ENCODE measurements at places on chromosomes 13 and 19.
A peak's percentile ranks its signal among the peaks of the same experiment; 100 is the strongest.

DNA sequence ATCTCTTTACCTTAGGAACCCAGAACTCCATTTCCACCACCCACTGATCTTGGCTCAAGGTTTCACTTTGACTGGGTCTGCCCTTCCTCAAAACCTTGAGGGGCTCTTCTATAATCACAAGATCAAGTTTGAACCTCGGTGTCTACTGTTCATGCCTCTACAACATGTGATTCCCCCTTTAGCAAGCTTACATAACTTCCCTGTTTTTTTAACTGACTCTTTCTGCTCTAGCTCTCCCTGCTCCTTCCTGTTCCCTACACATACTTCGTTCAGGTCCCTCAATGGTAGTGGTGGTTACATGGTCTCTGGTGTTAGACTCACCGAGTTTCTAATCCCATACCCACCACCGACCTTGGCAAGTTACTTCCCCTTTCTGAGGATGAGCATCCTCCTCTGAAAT is 26.7 kb downstream of the CEACAM8 start:
- no peak for DNase-seq

- no peak for DNase-seq
Measured at GRCh38 chr19:45249261-45250033, 1.6 kb upstream of the MARK4 start.

GRCh38 chr13:60016229-60016628 is 147.5 kb downstream of the DIAPH3 start:
- no peak for DNase-seq

GRCh38 chr19:52896431-52897137 is 851 bp downstream of the ZNF320 start:
- no peak for DNase-seq

DNA sequence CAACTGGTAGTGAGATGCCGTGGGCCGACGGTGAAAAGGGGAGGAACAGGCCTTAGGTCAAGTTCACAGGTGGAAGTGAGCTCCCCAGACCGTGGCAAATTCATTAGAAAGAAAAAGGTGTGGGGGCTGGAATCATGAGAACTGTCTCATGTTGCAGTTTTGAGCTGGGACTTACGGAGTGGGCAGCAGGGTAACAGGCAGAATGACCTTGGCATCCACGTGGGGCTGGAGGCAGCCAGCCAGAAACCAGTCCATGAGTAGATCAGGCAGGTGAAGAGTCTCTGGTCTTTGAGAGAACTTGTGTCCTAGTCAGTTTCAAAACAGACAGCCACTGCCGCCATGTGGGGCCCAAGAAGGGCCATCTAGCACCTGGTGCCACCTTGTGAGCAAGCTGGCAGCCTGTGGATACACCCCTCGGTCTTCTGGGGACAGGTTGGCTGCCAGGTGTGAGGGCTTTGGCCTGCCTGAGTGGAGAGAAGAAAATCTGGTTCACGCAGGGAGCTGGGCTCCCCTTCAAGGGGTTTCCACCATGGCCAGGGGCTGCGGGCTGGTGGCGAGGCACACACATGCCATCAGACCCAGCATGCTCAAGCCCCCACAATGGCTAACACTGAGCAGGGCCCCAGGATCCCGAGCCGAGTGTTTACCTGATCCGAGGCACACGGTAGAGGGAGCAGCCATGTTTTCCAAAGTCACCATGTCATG is 23.9 kb downstream of the TSSK6 start:
- no peak for DNase-seq

GRCh38 chr13:33958964-33959363 is 141.0 kb downstream of the RFC3 start:
- DNase-seq, result no peak

GRCh38 chr13:24050292-24050711 is 110.2 kb upstream of the SPATA13 start:
- DNase-seq, result no peak

DNA sequence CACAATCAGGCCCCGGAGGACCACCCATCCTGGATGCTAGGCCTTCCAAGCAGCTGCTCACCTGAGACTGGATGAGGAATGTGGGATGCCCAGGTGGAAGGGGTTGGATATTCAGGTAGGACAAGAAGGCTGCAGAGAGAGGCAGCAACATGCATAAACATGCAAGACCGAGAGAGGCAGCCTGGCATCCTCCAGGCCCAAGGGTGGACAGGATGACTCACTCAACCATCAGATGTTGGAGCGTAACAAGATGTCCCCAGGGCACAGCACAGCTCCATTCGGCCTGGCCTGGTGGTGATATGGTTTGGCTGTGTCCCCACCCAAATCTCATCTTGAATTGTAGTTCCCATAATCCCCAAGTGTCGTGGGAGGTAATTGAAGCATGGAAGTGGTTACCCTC is 10.0 kb upstream of the CABP5 start:
- DNase-seq, result no peak

GRCh38 chr19:10516671-10517286 is 468 bp downstream of the S1PR5 start:
- no peak for DNase-seq

- DNase-seq, result peak; percentile 89
Measured at GRCh38 chr13:29925457-29926097, 75.2 kb upstream of the UBL3 start.

GRCh38 chr13:24085662-24086061 is 74.9 kb upstream of the SPATA13 start:
- peak; percentile 23 for DNase-seq

GRCh38 chr19:5631567-5632240 is 8.8 kb downstream of the SAFB start:
- no peak for DNase-seq

GRCh38 chr13:31274390-31274789 is 74.6 kb downstream of the B3GLCT start:
- no peak for DNase-seq

GRCh38 chr19:41934849-41935374 is 6.7 kb upstream of the ERFL start:
- DNase-seq, result peak; percentile 58

- peak; percentile 64 for DNase-seq
Measured at GRCh38 chr19:46571495-46571894, 29.6 kb upstream of the CALM3 start.

GRCh38 chr13:54226876-54227275 is 1198.3 kb downstream of the OLFM4 start:
- DNase-seq, result no peak

GRCh38 chr19:40392894-40393517 is 3.0 kb upstream of the HIPK4 start:
- DNase-seq, result peak; percentile 31

DNA sequence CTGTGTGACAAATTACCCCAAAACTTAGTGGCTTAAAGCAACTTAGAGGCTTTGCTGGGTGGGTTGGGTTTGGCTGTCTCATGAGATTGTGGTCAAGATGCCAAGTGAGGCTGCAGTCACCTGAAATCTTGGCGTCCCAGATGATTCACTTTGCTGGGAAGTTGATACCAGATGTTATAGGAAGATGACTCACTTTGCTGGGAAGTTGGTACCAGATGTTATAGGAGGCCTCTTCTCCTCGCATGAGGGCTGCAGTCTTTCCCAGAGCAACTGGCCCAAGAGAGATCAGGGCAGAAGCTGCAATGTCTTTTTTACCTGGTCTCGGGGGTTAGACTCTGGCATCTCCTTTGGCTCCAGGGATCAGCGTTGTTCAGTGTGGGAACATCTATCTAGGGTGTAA is 16.8 kb downstream of the TEX29 start:
- no peak for DNase-seq

GRCh38 chr19:35264268-35265125 is 4.3 kb upstream of the USF2 start:
- no peak for DNase-seq

- no peak for DNase-seq
Measured at GRCh38 chr13:110758195-110758805, 44.8 kb downstream of the ING1 start.

DNA sequence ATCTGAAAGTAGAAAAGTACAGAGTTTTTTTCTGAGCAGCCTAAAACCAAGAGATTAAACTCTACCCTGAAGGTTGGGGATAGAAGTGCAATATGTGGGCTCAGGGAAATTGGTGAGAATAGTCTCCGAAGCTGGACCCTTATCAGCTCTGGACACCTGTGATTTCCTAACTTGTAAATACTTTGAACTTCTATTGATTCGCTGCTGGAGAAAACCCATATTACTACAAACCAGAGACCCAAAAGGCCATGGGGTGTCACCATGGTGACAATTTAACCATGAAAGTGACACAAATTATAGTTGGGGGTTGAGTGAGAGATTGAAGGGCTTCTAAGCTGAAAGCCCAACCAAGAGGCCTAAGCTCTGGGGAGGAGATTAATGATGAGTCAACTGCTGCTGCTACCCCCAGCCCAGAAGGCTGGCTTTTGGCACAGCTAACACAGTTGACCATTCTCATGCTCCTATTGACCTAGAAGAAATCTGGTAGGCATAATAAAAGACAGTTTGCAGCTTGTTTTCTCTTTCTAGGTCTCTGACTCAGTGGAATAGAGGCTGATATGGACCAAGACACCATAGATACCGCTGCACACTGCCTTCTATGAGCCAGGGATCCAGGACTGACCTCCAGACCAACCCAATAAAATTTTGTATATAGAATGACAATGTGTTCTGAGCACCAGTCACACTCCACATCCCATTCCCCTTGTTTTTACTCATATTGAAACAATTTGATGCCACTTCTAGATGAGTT is 131.9 kb upstream of the FNDC3A start:
- DNase-seq, result no peak

- peak; percentile 23 for DNase-seq
Measured at GRCh38 chr13:25085125-25085742, 10.7 kb upstream of the PABPC3 start.

DNA sequence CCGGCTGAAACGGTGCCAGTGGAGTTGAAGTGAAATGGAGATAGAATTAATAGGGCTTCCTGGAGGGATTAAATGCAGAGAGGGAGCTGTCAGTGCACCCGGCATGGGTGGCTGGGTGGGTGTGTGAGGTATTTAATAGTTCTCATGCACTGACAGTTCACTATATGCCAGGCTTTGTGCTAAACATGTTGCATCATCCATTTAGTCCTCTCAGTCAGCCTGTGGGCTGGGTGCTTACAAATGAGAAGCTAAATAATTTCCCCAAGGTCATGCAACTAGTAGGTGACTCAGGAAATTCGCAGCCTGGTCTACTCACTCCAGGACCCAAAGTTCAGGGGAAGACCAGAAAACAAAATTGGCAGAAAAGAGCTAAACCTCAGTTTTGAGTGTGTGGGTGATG is 63.5 kb upstream of the SPATA13 start:
- peak; percentile 71 for DNase-seq

DNA sequence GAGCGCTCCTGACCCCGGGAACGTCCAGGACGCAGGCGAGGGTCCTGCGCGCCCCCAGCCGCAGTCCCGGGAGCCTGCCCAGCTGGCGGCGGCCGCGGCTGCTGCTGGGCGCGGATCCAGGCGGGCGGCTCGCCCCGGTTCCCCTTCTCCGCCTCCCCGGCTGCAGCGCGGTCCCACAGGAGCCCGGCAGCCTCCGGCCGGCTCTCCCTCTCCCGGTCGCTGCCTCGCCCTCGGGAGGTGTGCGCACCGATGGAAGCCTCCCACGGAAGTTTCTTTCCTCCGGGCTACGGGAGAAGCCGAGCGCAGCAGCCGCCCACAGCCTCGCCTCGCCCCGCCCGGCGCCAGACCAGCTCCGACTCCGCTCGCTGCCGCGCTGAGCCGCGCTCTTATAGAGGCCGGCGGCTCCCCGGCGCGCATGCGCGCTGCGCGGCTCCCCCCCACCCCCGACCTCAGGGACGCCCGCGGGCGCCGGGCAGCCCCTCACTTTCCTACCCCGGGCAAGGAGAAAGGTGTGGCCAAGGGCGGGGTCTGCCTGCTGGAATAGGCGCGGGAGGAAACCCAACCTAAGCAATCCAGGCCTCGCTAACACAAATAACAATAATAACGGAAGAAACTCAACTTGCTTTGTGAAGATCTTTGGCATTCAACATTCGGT is at the start of gene SHISA2:
Gene SHISA2, minus strand, starts transcription at position 360 of the 655 bp plus-strand sequence. CDS start 1,041 bp downstream, outside the sequence.
- DNase-seq, result no peak

- DNase-seq, result no peak
Measured at GRCh38 chr13:113121928-113122471, 599 bp upstream of the F10 start.

GRCh38 chr13:21079221-21079620 is 17.8 kb upstream of the LATS2 start:
- no peak for DNase-seq

DNA sequence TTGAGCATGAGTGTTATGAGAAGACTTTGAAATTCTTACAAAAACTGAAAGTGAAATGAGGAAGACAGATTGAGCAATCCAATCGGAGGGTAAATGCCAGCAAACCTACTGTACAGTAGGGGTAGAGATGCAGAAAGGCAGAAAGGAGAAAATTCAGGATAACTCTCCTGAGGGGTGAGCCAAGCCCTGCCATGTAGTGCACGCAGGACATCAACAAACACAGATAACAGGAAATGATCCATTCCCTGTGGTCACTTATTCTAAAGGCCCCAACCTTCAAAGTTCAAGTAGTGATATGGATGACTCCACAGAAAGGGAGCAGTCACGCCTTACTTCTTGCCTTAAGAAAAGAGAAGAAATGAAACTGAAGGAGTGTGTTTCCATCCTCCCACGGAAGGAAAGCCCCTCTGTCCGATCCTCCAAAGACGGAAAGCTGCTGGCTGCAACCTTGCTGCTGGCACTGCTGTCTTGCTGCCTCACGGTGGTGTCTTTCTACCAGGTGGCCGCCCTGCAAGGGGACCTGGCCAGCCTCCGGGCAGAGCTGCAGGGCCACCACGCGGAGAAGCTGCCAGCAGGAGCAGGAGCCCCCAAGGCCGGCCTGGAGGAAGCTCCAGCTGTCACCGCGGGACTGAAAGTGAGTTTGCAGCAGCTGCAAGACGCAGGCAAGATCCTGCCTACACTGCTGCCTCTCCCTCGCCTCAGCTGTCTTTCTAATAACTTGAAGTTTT is at the start of gene TNFSF13B:
Gene TNFSF13B, plus strand, starts transcription at position 118 of the 728 bp plus-strand sequence. Its CDS starts 178 bp downstream, at position 296.
- DNase-seq, result peak; percentile 7

DNA sequence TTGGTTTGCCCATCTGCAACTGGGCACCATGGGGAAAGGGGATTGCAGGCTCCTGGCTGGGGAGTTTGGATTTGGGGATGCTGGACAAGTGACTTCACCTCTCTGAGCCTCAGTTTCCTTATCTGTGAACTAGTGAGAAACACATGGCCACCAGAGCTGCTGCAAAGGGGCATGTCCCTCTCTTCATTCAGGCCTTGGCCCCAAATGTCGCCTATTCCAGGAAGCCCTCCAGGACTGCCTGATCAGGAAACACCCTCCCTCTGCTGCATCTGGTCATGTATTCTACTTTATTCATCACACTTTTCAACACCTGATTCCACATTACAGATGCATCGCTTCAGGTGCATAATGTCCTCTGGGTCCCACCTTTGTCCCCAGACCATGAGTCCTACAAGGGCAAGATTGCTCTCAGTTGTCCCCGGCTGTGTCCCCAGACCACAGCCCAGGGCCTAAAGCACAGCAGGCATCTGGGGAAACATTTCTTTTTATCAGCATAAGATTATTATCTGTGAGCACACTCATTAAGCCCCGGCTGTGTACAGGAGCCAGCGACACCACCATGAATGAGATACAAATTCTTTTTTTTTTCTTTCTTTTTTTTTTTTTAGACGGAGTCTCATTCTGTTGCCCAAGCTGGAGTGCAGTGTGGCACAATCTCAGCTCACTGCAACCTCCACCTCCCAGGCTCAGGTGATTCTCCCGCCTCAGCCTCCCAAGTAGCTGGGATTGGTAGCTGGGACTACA is 37.5 kb downstream of the ARRDC2 start:
- no peak for DNase-seq

GRCh38 chr13:68057836-68058235 is 827.7 kb upstream of the PCDH9 start:
- DNase-seq, result no peak

Data from HepG2 (cell line).